Muscle of back (tissue), 13 donors: ENCODE measurements at places on chromosomes 5 and 9.

- DNase-seq: no peak
Measured at GRCh38 chr5:175743676-175744210, 85.9 kb downstream of the HRH2 start.

- no peak for DNase-seq
Measured at GRCh38 chr5:34699155-34700077, 43.3 kb downstream of the RAI14 start.

GRCh38 chr5:142825378-142826089 is 55.4 kb downstream of the ARHGAP26 start:
- no peak for DNase-seq

- no peak for DNase-seq
Measured at GRCh38 chr5:61200582-61201155, 38.4 kb upstream of the SMIM15 start.

- peak; percentile 80 for DNase-seq
Measured at GRCh38 chr9:124332361-124333202, 74.8 kb downstream of the NEK6 start.

GRCh38 chr9:73178044-73178443 is 26.4 kb downstream of the ANXA1 start:
- DNase-seq: no peak
